ENCODE measurements at places on chromosomes 2 and 18.
A peak's percentile ranks its signal among the peaks of the same experiment; 100 is the strongest.

DNA sequence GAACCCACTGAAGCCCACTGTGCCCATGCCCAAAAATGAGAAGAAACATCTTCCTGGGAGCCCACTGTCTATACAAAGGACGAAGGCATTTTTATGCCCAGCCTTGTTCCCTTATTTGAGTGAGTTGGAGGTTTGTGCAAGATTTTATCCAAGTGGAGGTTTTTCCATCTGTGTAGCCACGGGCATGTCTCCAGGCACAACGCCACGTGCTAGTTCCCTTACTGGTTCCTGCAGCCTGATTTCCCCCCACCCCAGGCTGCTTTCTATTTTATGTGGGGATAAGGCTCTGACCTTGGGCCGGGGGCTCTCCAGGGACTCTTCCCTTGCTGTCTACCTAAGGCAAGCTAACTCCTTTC lies 22.2 kb upstream of the TXNL4A start:
- DNase-seq, result no peak

- DNase-seq, result peak; percentile 49
These were observed 39.0 kb upstream of the STRN start for GRCh38 chr2:37005118-37005868.

DNA sequence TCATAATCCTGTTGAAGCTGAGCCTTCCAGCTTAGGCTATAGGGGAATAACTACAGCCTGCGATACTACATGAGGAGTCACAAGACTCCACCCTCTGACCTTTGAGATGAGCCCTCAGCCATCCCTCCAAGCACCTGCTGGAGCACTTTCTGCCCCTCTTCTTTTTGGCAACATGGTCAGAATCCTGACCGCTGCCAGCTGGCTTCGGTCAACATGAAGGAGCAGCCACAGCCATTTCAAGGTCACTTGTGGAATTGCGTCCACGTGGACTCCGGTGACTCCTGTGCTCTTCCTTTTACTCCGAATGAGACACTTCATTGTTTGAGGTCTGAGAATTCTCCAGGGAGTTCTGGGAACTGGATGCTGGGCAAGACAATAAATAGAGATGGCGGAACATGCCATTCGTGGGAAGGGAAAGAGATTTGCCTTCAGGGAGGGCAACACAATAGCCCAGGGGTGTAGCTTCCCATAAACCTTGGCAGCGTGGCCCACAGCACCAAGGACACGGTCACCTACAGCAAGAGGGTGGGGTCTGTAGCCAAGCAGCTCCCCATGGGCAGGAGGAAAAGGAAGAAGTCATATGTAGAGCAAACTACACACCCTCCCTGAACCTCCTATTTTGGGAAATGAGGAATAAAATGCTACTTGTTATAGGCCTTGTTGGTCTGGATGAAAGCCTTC lies 73.3 kb upstream of the PPP1CB start:
- no peak for DNase-seq

- DNase-seq, result no peak
These were observed 490.7 kb downstream of the EIPR1 start for GRCh38 chr2:2886922-2887321.

- no peak for DNase-seq
These were observed 34.8 kb downstream of the SNTG2 start for GRCh38 chr2:985317-985898.

GRCh38 chr2:170813611-170814532 lies 2.8 kb upstream of the GAD1 start:
- DNase-seq, result peak; percentile 40
